CD4-positive, alpha-beta T cell treated with Interleukin-6 for 4 hours (primary cell): ENCODE measurements at places on chromosomes 2 and 18.

GRCh38 chr2:134671513-134671912, 47.3 kb downstream of the TMEM163 start:
- peak; percentile 16 for DNase-seq

DNA sequence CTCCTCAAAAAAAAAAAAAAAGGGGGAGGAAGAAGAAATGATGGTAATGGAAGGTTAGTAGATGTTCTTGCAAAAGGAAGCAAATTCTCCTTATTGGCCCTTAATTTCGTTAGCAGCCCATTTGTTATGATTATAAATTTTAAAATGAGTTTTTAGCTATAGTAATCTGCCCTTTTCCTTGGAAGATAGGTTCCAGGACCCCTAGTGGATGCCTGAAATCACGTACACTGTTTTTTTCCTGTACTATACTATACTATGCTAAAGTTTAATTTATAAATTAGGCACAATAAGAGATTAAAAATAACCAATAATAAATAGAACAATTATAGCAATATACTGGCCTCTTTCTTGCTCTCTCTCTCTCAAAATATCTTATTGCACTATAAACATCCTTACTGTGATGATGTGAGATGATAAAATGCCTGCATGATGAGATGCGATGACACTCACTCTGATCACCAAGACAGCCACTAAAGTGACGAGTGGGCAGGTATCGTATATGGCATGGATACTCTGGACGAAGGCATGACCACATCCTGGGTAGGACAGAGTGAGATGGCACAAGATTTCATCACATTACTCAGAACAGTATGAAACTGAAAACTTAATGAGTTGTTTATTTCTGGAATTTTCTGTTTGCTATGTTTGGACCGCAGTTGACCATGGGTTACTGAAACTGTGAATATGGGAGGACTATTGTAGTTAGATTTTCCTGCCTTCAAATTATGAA, 87.2 kb downstream of the KCTD18 start:
- no peak for DNase-seq

GRCh38 chr2:59680863-59681262, 872.6 kb downstream of the BCL11A start:
- no peak for DNase-seq

- DNase-seq: no peak
Measured at GRCh38 chr2:110867078-110867477, 134.7 kb downstream of the ACOXL start.

- no peak for DNase-seq
Measured at GRCh38 chr2:15840148-15840547, 100.2 kb upstream of the MYCN start.

GRCh38 chr2:45905632-45905958, 254.1 kb downstream of the PRKCE start:
- no peak for DNase-seq

DNA sequence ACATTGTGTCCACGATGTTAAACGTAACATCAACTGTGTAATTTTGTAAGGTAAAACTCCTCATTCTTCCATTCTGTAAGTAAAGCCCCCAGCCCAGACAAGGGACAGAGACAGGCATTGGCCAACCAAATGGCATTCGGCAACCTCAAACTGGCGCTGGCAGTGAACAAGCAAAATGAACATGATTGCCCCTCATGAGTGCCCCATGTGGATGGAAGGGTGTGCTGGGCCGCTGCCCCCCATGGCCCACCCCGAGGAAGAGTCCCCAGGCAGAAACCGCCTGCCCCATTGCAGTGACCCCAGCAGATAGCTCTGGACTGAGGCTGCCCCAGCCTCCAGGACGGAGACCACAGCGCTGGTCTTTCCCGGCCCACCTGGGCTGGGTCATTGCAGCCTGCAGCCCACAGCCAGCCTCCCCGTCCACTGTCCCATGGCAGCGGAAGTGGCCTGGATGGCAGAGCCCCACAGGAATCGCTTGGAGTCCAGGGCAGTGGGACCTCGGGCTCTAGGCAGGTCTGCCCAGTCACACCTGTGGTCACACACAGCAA, 220.2 kb downstream of the HDAC4 start:
- DNase-seq: no peak

DNA sequence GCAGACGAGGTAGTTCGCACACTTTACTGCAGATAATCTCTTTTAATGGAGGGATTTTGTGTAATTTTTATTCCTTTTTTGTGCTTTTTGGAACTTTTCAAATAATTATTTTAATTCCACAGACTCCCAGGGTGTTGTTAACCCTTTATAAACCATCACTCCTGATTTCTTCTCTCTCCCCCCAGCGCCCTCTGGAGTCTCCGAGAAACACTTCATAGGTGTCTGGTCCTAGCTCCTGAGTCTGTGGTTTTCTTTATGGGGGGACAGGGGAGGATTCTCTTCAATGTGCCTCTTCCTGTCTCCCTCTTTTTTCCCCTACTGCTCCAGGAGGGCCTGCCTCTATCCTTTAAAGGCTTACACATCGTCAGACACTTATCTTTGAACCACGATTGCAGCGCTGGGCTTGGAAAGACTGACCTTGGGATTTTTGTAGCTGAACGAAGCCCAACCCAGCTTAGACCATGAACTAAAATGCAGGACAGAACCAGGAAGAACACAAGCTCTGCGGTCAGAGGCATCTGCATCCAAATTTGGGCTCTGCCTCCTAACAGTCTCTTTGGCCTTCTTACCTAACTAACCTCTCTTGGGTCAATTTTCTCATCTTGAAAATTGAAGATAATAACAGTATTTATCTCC, 7.1 kb upstream of the PKDCC start:
- no peak for DNase-seq

DNA sequence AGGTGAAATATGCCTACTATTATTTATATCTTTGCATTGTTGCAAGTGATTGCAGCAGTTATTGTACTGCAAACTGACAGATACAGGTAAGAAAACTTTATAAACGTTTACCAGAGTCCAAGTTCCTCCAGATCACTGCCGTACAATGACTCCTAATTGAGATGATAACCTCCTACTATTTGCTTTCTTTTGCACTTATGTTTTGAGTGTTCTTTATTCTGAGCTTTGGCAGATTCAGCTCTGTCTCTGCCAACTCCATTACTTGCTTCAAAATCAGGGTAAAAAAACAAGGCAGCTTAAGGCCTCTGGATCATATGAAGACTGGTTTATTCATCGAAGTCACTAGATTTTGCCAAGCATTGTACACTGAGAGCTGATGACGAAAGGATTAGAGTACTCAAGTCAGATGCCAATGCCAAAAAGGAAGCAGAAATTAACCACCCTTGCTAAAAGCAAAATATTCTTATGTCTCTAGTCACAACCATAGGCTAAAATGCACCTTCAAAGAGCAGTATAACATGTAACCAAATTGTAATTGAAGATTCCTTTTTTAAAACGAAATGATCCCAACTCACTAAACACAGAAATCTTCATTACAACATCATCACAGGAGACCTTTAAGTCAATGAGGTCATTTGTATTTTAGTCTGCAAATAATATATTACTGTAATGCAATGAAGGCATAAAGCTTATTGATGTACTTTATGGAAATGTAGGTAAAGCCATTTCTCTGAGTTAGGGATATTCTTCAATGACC, 10.5 kb upstream of the IKZF2 start:
- DNase-seq: no peak

DNA sequence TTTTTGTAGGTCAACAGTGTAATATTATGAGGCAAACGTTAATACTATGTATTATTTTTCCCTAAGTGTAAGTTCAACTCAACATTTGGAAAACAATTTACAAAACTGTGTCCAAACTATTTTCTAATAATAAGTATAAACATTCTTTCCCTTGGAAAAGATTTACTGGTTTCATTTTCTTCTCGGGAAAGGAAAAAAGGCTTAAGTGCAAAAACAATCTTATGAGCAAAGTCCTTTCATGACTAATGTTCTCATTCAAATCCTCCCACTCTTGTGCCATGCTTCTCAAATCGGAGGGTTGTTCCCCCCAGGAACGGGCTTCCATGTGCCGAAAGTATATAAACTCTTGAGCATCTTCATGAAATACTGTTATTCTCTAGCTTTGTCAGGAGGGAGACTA, 19.8 kb upstream of the L3MBTL4 start:
- DNase-seq: no peak
